Activated naive CD8-positive, alpha-beta T cell treated with anti-CD3 and anti-CD28 coated beads, Interleukin-2, amount 10 ng/mL, durations not matched to agents 7 days and 5 days (primary cell): ENCODE measurements at places on chromosomes 1 and 21. TPM values are rescaled to one million over a fixed set of nuclear protein-coding genes. Genes with fewer than 3 reads are reported as not detected.

CYP4A11 gene
- total RNA-seq = not detected

PADI3 gene
- not detected for total RNA-seq

DNA sequence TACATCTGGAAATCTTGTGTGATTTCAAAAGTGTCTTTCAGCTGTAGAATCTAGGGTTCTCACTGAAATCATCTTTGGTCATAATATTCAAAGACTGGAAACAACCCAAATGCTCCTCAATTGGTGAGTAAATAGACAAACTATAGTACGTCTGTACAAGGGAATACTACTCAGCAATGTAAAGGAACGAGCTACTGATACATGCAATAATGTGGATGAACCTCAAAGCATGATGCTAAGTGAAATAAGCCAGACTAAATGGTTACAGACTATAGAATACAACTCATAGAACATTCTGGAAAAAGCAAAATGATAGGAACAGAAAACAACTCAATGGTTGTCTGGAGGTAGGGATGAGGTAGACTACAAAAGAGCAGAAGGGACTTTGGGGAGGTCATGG, 2.6 kb downstream of the LACTBL1 start:
- H3K4me3 ChIP-seq = no peak overlapping the region
- H3K36me3 ChIP-seq = no peaks in the 10 kb centered on the region
- H3K27ac ChIP-seq = no peak overlapping the region
- peaks cover 37% of the 10 kb centered on the region for H3K27me3 ChIP-seq
- H3K4me1 ChIP-seq = no peaks in the 10 kb centered on the region

BGLAP gene
- 4.8 TPM for total RNA-seq

DNA sequence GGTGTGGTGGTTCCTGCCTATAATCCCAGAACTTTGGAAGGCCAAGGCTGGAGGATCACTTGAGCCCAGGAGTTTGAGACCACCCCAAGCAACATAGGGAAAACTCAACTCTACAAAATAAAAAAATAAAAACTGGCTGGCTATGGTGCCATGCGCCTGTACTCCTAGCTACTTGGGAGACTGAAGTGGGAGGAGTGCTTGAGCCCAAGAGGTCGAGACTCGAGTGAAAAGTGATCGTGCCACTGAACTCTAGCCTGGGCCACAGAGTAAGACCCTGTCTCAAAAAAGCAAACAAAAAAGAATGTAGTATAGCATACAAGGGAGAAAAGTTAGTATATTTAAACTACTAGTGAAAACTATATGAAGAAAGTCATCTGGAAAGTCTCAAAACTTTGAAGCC, 66.7 kb downstream of the ARID4B start:
- H3K4me1 ChIP-seq = peaks cover 24% of the 10 kb centered on the region
- no peak overlapping the region for H3K27ac ChIP-seq
- H3K36me3 ChIP-seq = peaks cover 6% of the 10 kb centered on the region
- no peak overlapping the region for H3K4me3 ChIP-seq

- peaks cover 1% of the 10 kb centered on the region for H3K4me1 ChIP-seq
- no peak overlapping the region for H3K4me3 ChIP-seq
- no peak overlapping the region for H3K27ac ChIP-seq
- no peaks in the 10 kb centered on the region for H3K27me3 ChIP-seq
- DNase-seq = no peak
Measured at GRCh38 chr1:221431068-221431651, 310.7 kb downstream of the DUSP10 start.

GRCh38 chr1:228786361-228787129, 51.3 kb downstream of the RHOU start:
- no peak overlapping the region for H3K27ac ChIP-seq
- H3K36me3 ChIP-seq = peaks cover 10% of the 10 kb centered on the region

BSND gene
- total RNA-seq = not detected

- DNase-seq = no peak
- no peaks in the 10 kb centered on the region for H3K4me1 ChIP-seq
- no peak overlapping the region for H3K4me3 ChIP-seq
- H3K27ac ChIP-seq = no peak overlapping the region
- H3K27me3 ChIP-seq = no peaks in the 10 kb centered on the region
- no peaks in the 10 kb centered on the region for H3K36me3 ChIP-seq
Measured at GRCh38 chr1:171137580-171137979, 46.9 kb downstream of the FMO3 start.

DNA sequence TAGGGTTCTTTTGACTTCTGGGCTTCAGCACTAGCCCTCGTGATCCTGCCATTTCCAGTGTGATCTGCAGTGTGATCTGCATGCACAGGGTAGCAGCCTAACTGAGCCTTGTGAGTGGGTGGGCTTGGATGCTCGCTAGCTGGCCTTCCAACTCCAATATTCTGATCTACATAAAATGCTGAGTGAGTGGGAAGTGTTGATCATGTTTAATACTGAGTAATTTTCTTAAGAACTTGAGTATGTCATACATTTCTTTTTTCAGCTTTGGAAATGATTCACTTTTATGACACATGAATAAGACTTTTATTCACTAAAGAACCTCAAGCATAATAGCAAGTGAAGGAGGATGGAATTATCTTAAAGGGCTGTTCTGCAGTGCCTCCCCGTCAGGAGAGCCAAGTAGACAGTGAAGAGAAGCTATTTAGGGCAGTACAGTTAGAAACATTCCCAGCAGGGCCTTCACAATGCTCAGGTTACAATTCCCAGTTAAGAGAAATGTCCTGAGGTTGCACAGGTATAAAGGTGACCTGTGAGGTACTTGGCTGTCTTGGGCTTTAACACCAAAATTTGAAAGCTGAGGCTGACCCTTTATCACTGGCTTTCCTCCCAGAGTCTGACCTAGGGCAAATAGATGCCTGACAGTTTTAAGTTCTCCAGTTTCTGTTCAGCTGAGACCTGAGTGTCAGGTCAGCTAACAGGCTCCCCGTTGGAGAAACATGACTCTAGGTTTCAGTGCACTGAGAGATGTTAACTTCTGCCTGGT, 29.1 kb upstream of the LRRC8C start:
- no peak for DNase-seq
- peak overlapping the region; percentile 62 for H3K27ac ChIP-seq
- no peak overlapping the region for H3K4me3 ChIP-seq
- H3K36me3 ChIP-seq = peaks cover 2% of the 10 kb centered on the region
- no peaks in the 10 kb centered on the region for H3K27me3 ChIP-seq
- H3K4me1 ChIP-seq = peaks cover 73% of the 10 kb centered on the region

DNA sequence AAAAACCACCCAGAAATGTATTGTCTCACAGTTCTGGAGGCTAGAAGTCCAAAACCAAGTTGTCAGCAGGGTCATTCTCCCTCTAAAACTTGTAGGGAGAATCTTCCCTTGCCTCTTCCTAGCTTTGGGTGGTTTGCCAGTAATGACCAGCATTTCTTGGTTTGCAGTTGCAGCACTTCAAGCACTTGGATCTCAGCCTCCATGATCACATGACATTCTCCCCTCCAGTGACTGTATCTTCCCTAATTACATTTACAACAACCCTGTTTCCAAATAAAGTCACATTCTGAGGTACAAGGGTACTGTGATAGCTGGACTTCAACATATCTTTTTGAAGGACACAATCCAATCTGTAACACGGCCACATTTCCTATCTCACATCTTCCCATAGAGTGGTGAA, 37.2 kb downstream of the EVI5 start:
- no peak overlapping the region for H3K4me3 ChIP-seq
- no peaks in the 10 kb centered on the region for H3K4me1 ChIP-seq
- no peak overlapping the region for H3K27ac ChIP-seq
- H3K27me3 ChIP-seq = peaks cover 10% of the 10 kb centered on the region
- no peaks in the 10 kb centered on the region for H3K36me3 ChIP-seq
- no peak for DNase-seq

POTED gene
- not detected for total RNA-seq

DNA sequence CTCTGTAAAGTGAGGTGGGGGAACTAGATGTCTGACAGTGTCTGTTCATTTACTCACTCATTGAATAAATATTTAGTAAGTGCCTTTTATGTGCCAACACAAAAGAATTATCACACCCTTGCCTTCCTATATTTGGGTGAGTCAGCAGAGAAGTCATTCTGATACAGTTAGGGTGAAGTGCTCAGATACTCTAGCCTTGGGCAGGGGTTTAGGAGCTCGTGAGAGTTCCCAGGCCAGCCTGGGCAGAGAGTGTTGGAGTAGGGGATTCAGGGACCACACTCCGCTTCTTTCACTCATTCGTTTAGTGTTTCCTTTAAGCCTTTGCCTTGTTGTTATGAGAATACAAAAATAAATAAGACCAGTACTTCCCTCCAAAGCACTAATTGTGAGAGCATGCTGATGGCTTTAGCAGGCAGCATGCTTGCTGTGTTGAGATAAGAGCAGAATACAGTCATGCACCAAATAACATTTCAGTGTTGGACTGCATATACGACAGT, 83.9 kb downstream of the DYRK1A start:
- peaks cover 18% of the 10 kb centered on the region for H3K36me3 ChIP-seq
- no peaks in the 10 kb centered on the region for H3K27me3 ChIP-seq
- no peak overlapping the region for H3K27ac ChIP-seq

- peaks cover 1% of the 10 kb centered on the region for H3K4me1 ChIP-seq
- H3K27ac ChIP-seq = peak overlapping the region; percentile 55
- no peaks in the 10 kb centered on the region for H3K36me3 ChIP-seq
- no peak for DNase-seq
Measured at GRCh38 chr21:44593598-44594405, 1.5 kb upstream of the KRTAP10-6 start.

SLX9 gene
- 44.3 TPM for total RNA-seq

NHLH1 gene
- 0.33 TPM for total RNA-seq

- H3K27me3 ChIP-seq = peaks cover 7% of the 10 kb centered on the region
- peaks cover 5% of the 10 kb centered on the region for H3K4me1 ChIP-seq
- no peak overlapping the region for H3K4me3 ChIP-seq
- H3K36me3 ChIP-seq = no peaks in the 10 kb centered on the region
Measured at GRCh38 chr1:192592517-192592916, 16.9 kb downstream of the RGS1 start.

DNA sequence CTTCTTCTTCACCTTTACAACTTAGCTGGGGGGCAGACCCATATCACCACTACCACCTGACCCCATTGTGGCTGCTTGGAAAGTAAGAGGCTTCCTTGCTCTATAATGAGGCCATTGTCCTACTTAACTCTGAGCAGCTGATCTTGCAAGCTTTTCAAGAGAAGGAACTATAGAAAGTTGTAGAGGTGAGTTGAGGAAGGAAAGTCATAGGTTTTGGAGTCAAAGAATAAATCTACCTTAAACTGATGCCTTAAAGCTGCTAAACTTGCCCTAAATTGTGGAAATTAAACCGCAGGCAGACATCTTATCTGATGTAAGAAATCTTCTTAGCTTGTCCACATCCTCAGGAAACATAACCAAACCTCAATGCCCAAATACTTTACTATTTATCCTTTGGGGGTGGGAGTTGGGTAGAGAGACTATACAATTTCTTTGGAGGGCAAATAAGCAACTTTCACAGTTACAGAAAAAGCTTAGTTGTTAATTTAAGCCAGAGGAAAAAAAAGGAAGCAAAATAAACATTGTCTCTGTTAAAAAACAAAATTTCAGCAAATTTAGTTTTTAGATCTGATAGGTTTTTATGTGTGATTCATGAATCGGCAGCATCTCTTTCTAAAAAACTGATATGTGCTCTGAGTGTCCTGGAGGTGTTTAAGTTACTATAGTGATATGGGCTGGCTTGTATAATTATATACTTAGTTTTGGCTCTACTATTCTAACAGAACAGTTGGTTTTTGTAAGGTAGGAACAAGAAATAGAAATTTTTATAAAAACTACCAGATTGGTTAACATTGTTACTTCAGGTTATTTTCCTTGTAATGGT, 4.7 kb downstream of the IL23R start:
- peak overlapping the region; percentile 82 for H3K27ac ChIP-seq
- no peak for DNase-seq
- H3K4me3 ChIP-seq = peak overlapping the region; percentile 47
- peaks cover 33% of the 10 kb centered on the region for H3K4me1 ChIP-seq

DENND1B gene
- total RNA-seq = 25.9 TPM

DNA sequence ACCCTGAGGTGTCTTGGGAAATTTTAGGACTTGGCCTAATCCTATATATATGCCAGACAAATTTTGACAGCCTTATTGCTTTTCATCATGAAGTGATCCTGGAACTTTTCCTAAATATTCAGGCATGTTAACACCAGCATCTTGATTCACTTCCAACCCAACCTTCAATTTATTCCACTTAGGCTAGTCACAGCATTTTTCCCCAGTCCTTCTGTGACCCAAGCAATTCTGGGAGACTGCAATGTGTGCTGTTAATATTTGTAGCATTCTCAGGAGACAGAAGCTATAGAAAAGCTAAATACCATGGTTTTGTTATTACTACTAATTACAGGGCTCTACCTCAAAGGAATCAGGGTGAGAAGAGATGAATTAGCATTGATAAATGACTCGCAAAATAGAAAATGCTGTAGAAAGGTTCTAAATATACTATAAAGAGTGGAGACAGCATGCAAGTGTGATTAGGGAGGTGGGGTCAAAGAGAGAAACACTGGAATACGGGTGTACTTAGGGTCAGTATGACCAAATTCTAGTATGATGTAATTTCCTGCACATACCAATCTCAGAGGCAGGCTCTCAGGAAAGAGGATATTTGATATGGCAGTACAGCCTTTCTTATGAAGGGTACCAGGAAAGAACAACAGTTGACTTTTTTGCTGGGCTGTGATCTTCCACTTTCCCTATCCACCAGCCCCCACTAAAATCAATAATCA, 29.1 kb downstream of the PRRX1 start:
- no peak overlapping the region for H3K4me3 ChIP-seq
- no peaks in the 10 kb centered on the region for H3K4me1 ChIP-seq
- DNase-seq = no peak
- no peaks in the 10 kb centered on the region for H3K36me3 ChIP-seq

DNA sequence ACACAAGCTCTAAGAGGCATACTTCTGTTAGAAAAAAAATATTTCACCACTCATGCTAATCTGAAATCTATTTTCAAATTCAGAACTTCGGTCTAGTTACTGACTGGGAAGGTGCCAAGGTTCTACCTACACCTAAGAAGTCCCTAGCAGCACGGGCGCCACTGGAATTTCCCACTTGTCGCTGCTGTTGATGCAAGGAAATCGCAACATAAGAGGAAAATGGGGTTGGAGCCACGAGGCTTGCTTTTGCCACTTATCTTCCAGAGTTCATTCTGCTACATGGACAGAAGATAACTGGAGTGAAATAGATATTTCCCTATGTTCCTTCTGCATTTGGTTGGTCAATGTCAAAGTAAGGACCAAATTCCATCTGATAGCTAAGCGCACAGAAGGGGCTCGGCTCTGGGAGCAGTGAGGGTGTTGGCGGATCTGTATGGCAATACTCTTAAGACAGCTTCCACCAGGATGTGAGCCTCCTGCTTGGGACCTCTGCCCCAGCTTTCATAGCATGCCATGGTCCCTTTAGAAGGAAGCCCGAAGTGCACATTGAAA, 47.2 kb downstream of the RCAN1 start:
- H3K4me3 ChIP-seq = no peak overlapping the region
- H3K27ac ChIP-seq = no peak overlapping the region
- DNase-seq = no peak
- no peaks in the 10 kb centered on the region for H3K27me3 ChIP-seq

- H3K27ac ChIP-seq = no peak overlapping the region
- no peak for DNase-seq
- no peaks in the 10 kb centered on the region for H3K27me3 ChIP-seq
- no peaks in the 10 kb centered on the region for H3K36me3 ChIP-seq
- no peak overlapping the region for H3K4me3 ChIP-seq
Measured at GRCh38 chr1:31831397-31832378, 15.9 kb upstream of the SPOCD1 start.

GRCh38 chr1:100036718-100037655, 67.2 kb downstream of the SLC35A3 start:
- H3K36me3 ChIP-seq = peaks cover 12% of the 10 kb centered on the region
- no peak for DNase-seq
- H3K27ac ChIP-seq = peak overlapping the region; percentile 100
- peaks cover 30% of the 10 kb centered on the region for H3K4me1 ChIP-seq
- peak overlapping the region; percentile 97 for H3K4me3 ChIP-seq

OR2L2 gene
- total RNA-seq = 0.06 TPM

GJB4 gene
- total RNA-seq = not detected

- H3K27me3 ChIP-seq = peaks cover 53% of the 10 kb centered on the region
- peaks cover 15% of the 10 kb centered on the region for H3K4me1 ChIP-seq
- H3K27ac ChIP-seq = no peak overlapping the region
- H3K36me3 ChIP-seq = peaks cover 2% of the 10 kb centered on the region
- DNase-seq = no peak
Measured at GRCh38 chr1:181312946-181313345, 170.4 kb upstream of the CACNA1E start.

ZNF697 gene
- total RNA-seq = 0.31 TPM
